Stimulated activated CD8-positive, alpha-beta memory T cell treated with anti-CD3 and anti-CD28 coated beads, Interleukin-4, amount 100 ng/mL, for 1 hour (primary cell): ENCODE measurements at places on chromosomes 12 and 14.

DNA sequence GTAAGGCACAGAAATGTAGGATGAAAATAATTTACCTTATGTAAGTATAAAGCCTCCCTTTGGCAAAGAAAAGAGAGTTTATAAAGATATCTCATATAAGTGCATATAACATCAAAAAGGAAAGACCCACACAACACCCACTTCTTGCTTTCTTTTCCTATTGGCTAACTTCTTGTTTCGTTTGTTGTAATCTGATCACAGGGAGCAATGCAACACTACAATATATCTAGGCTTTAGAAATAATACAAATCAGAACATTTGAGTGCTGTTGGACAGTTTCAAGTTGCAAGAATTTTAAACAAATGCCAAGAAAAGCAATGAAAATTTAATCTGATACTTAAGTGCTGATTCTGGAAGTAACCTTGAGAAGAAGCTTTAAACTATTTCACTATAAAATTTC lies 1.3 kb downstream of the FGD6 start:
- DNase-seq = no peak

GRCh38 chr12:10365696-10366405 lies 24.0 kb downstream of the KLRK1 start:
- no peak for DNase-seq

- DNase-seq = no peak
Observed at GRCh38 chr12:92955997-92956663, 27.0 kb upstream of the EEA1 start.

GRCh38 chr12:109770861-109771670 lies 57.4 kb downstream of the FAM222A start:
- DNase-seq = no peak

DNA sequence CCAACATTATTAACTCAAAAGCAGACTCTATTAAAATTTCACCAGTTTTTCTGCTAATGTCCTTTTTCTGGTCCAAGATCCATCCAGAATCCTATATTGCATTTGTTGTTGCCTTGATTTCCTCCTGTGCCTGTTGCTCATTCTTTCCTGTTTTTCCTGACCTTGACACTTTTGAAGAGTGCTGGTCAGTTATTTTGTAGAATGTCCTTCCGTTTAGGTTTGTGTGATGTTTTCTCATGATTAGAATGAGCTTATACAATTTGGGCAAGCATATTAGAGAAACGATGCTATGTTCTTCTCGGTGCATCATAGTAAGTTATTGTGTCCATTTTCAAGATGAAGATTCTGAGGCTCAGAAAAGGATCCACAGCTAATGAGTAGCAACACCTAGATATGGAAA lies 33.9 kb downstream of the PHLDA1 start:
- no peak for DNase-seq

- DNase-seq = no peak
Observed at GRCh38 chr14:103521438-103521950, 1.1 kb downstream of the CKB start.

DNA sequence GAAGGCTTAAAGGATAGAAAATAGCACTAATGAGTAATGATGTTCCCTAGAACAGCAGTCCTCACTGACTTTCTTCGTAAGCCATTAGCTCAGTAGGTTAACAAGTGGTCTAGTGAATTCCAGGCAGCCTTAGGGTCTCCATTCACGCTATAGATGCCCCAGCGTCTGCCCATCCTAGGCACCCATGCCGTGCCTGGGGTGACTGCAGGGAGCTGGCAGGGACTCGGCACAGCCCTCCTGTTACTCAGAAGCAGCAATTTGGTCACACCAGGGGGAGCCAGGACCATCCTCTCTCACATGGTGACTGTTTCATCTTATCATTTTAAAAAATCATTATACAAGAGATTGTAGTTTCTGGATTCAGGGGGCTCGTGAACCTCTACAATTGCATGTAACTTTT lies 66.0 kb upstream of the TRAF3 start:
- DNase-seq = no peak

DNA sequence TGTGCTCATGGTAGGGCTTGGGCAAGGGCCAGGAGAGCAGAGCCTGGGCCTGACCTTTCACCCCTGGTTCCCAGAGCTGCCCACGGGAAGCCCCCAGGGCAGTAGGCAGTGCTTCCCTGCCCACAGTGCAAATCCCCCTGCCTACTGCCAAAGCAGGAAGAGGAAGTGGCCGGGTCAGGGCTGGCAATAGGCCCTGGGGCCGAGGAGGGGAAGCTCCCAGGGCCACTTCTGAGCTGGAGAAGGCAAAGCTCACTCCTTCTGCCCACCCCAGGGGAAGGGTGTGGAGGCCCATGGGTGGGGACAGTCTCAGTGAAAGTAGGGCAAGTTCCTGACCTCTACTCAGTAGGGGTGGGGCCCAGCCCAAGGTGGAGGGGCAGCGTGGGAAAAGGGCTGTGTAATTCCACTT lies 5.4 kb upstream of the NR4A1 start:
- DNase-seq = no peak

- DNase-seq = peak; percentile 54
Observed at GRCh38 chr12:56987551-56988053, 18.7 kb downstream of the ZBTB39 start.

GRCh38 chr14:104169005-104169698 lies 30.8 kb downstream of the KIF26A start:
- DNase-seq = no peak

DNA sequence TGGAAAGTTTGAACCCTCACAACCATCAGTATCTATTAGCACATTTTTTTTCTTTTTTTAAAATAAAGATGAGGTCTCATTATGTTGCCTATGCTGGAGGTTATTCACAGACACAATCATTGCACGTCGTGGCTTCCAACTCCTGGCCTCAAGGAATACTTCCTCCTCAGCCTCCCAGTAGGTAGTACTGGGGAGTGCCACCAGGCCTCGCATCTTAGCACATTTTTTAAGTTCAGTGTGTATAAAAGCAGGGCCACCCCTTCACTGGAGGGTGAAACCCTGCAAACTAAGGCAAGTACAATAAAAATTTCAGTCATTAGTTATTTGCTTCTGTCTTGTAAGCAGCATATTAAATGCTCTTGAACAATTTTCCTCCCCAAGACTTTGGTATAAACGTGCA lies 114.2 kb upstream of the SINHCAF start:
- DNase-seq = no peak

DNA sequence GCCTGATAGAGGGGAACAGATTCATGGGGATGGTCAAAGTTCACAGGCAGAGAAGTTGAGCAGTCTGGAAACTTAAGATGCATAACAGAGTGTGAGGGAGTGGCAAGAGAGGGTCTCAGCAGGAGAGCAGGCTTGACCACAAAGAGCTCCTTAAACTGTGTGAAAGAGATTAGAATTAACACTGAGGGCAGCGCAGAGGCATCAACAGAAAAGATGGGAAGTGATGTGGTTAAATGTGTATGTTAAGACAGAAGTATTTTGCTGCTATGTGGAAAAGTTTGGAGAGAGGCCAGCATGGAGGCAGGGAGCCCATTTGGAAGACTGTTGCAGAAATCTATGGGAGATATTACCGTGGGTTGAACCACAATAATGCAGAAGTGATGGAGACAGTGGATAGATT lies 122.7 kb upstream of the LMNTD1 start:
- DNase-seq = no peak

DNA sequence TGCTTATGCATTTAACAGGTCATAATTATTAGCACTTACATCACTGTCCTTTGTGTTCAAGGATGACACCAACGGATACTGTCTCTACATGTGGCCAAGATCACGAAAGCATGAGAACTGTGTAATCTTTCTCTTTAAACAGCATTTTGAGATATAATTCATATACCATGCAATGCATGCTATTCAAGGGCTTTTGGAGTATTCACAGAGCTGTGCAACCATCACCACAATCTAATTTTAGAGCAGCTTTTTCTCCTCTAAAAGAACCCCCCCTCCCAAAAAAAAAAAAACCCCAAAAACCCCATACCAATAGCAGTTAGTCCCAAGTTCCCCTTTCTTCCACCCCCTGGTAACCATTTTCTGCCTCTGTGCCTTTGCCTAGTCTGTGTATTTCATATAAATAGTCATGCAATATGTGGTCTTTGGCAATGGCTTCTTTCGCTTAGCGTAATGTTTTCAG lies 60.6 kb downstream of the SPRING1 start:
- no peak for DNase-seq

DNA sequence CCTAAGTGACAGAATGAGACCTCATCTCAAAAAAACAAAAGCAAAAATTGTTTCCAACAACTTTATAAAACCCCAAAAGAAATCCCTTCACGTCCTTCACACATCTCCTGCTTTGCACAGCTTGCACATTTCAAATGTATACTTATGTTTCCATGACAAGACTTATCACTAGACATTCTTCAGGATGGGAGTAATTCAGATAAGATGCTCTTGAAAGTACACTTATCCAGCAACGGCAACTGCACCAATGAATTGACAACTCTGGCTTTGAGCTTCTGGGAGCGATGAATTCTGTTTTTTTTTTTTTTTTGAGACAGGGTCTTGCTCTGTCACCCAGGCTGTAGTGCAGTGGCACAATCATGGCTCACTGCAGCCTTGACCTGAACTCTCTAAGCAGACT lies 30.8 kb upstream of the AKAP5 start:
- DNase-seq = no peak

- DNase-seq = no peak
Observed at GRCh38 chr14:72610096-72610830, 283.6 kb downstream of the DPF3 start.

DNA sequence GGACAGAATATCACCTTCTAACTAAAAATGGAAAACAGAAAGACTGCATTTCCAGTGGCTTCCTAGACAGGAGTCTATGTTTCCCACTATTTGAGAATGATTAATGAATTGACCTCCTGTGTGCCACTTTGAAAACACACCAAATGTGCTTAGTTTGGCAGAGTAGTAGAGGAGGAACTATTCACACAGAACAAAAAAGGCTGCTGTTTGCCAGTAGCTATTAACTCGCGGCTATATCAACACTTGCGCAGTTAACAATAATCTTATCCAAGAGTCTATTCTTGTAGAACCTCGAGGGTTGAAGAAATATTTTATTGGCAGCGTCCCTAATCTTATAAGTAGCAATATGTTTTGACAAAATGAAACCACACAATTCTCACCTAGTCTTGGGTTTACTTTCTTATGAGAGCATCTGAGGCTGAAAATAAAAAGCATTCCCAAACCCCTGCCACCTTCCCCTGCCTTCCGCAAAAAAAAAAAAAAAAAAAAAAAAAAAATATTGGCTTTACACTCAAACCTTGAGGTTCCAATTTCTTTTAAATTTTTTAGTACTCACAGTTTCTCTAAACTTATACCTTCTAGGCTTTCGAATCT lies 127.3 kb upstream of the FLRT2 start:
- DNase-seq = no peak

DNA sequence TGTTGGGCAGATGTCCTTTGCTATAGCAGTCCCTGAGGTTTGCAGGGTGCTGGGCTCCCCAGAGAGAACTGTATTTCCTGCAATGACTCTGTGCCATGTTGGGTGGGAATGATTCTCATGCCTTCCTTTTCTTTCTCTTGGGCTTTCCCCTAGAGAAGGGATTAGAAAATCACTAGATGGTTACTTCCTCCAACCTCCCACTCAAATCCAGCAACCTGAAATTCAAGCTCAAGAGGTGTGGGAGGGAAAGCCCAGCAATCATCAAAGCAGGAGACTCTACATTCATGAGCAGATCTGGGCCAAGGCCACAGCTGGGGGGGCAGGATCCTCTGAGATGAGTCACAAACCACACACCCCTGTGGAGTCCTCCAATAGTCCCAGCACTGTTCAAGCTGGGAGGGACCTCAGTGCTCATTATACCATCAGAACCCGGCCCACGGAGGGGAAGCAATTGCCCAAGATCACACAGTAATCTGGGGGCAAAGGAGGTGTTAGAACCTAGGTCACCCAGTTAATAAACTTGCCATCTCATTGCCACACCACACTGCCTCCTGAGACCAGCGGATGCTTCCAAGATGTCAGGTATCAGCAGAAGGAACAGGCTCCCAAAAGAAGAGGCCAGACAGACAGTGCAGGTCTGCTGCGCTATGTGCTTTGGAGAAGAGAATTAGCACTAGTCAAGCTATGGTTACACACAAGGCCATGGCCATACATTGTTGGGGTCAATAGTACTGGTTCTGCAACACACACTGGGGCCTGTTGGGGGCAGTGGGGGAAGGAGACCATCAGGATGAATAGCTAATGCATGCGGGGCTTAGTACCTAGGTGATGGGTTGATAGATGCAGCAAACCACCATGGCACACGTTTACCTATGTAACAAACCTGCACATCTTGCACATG lies 65.7 kb downstream of the TTC9 start:
- DNase-seq = no peak

DNA sequence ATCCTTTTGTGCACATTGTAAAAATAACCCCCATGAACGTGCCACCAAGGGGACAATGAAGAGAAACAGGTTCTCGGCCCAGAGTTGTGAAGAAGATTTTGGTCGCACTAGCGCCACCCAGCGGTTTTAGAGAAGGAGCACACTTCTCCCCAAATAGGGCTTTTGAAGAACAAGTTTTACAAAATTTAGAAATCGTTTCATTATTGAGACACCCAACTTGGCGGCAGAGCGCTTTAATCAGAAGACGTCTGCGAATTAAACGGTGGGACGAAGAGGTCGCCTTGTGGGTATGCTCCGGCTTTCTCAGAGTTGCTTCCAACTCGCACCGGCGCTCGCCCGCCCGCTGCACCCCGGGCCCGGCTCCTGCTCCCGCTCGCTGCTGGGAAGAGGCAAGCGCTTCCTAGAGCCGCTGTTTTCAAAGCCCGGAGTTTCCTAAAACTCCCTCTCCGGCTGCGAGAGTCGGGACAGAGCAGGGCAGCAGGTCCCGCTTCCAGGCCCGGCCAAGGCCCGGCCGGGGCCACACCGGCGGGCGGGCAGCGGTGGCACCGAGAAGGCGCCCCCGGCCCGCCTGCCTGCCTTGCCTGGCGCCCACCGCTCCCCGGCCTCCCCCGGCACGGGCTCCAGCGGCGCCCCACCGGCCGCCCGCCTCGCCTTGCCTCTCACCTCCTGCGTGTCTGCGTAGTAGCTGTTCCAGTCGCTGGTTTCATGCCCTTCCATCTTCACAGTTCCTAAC lies 645 bp downstream of the FOXA1 start:
- no peak for DNase-seq

DNA sequence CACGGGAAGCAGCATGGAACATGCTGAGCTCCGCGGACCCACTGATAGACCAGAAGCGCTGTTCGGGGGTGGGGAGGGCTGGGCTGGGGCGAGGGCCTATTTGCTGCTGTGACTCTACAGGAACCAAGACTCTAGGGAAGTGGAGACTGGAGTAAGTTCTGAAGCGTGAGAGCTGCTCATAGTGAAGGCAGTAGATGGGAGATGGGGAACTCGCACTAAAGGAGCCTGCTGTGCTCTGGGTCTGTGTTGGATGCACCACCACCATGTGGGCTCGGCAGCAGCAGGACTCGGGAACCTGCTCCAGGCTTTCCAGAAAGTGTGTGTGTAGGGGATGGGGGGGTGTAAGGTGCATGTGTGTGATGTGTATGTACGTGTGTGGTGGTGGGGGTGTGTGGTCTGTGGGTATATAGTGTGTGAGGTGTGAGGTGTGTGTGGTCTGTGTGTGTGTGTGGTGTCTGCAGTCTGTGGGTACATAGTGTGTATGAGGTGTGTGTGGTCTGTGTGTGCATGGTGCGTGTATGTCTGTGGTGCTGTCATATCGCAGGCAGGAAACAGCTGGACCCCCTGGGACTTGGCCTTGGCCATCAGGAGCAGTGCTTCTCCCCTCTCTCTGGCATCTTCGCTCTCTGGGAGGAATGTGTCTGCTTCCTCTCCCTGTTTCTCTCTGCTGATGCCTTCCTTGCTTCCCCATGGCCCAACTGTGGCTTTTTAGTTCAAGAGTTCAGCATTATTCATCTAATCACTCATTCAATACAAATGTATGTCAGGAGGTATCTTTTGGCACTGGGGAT lies 378.9 kb downstream of the FUT8 start:
- no peak for DNase-seq

- no peak for DNase-seq
Observed at GRCh38 chr12:129532082-129532481, 371.7 kb downstream of the TMEM132D start.

- DNase-seq = no peak
Observed at GRCh38 chr14:68245146-68246073, 425.8 kb downstream of the RAD51B start.
